ENCODE measurements at places on chromosomes 2 and 18.
A peak's percentile ranks its signal among the peaks of the same experiment; 100 is the strongest.

DNA sequence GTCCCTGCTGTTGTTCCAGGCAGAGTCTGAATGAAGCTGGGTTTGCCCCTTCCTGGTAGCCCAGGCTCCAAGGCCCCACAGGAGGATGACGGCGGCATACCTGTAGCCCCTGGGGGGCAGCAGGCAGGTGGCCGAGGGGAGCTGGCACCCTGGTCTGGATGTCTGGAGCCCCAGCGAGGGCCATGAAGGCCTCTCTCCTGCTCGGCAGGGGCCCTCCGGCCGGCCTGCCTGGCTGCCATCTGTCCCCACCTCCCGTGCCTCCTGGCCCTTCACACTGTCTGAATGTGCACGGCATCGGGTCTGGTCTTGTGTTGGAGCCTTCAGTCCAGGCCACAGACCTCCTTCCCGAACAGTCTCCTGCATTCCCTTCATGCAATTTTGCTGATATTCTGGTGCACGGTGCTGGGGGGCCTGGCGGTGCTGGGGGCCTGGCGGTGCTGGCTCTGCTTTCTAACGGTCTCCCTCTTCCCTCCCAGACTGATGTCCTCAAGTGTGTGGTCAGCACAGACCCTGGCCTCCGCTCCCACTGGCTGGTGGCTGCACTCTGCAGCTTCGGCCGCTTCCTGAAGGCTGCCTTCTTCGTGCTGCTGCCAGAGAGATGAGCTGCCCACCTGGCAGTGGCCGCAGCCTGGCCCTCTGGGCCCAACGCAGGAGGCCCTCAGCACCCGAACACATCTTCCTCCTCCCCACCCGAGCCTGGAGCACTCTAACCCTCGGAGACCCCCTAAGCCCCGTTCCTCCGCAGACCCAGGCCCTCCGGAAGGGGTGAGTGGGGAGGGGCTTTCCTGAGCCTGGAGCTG is 13.5 kb downstream of the BOK start:
- DNase-seq: no peak

GRCh38 chr2:216659276-216659675 is 26.1 kb downstream of the IGFBP2 start:
- no peak for DNase-seq

- no peak for DNase-seq
These were observed 105.9 kb upstream of the NYAP2 start for GRCh38 chr2:225293638-225294037.

DNA sequence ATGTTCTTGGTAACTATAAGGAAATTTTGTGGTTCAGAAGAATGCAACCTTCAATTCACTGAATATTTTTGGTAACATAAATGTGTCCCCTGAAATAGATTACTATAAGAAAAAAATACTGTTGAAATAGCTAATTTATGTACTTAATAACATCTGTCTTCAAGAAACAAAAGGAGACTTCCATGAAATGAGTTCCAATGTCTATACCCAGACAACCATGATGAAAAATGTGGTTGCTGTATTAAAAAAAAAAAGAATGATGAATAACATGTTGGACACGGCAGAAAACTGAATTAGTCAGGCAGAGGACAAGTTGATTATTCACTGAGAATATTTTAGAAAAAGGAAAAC is 98.5 kb downstream of the TACR1 start:
- DNase-seq: no peak

DNA sequence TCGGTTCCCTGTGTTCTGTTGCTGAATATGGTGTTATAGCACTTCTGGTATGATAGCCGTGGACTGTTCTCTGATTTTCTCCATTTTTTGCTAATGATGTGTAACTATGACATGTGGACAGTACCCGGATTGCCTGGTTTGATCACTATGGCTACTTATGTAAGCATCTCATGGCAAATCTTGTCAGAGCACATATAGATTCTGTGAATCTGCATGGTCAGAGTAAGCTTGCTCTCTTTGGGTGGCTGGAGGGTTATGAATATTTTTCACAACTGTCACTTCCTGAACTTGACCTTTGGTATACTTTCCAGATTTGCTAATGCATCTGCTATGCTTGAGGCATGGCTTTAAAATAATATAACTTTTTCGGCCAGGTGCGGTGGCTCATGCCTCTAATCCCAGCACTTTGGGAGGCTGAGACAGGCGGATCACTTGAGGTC is 36.8 kb upstream of the ATP8B1 start:
- no peak for DNase-seq

- DNase-seq: no peak
These were observed 420 bp downstream of the PIGN start for GRCh38 chr18:62186499-62186773.

- no peak for DNase-seq
These were observed 12.3 kb upstream of the TNFRSF11A start for GRCh38 chr18:62312851-62313250.

DNA sequence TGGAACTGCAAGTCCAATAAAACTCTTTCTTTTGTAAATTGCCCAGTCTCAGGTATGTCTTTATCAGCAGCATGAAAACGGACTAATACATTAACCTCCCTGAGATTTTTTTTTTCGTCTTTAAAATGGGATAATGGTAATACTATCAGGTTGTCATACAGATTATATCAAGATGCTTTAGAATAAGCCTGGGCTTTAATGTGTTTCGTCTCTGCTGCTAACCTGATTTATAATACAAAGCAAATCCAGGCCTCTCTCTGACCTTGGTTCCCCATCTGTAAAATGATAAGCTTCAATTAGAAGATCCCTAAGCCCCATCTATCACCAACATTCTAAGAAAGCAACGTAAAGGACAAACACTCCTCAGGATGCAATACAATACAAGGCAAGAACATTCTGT is 283.5 kb downstream of the LRATD1 start:
- no peak for DNase-seq

DNA sequence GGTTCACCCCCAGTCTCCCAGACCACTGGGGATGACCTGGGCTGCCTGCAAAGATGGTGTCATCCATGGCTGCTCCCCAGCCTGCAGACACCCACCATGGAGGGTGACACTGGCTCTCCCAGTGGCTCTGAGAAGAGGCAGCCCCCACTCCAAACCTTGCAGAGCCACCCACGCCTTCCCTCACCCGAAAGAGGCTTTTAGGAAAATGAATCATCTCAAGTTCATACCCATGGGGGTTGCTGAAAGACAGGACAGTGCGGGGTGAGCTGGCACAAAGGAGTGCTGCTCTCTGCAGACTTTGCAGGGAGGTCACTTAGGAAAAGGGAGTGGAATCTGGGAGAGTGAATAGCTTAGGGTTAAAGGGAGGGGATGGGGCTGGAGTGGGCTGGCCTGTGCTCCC is 36.4 kb downstream of the MPHOSPH10 start:
- DNase-seq: no peak

GRCh38 chr2:221532641-221533040 is 39.5 kb downstream of the EPHA4 start:
- DNase-seq: no peak

GRCh38 chr18:36420826-36421225 is 123.3 kb downstream of the FHOD3 start:
- no peak for DNase-seq

- no peak for DNase-seq
These were observed 237.4 kb upstream of the VRK2 start for GRCh38 chr2:57809230-57809629.

DNA sequence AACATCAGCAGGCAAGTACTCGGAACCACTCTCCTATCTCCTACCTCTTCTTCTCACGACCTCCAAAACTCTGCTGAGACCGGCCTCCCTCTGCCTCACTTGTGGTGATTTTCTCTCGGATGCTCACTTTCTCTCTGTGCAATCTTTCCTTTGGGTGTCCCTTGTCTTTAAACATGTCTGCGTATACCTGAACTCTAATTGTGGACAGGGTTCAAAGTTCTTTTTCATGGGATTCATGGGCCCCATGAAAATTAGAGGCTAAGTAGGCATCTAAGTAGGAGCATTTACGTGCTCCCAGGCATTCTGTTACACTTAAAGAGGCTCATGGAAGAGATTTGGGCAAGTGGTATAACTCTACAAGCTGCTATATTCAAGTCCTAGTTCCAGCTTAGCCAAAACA is 2.1 kb upstream of the PPP1CB start:
- no peak for DNase-seq

DNA sequence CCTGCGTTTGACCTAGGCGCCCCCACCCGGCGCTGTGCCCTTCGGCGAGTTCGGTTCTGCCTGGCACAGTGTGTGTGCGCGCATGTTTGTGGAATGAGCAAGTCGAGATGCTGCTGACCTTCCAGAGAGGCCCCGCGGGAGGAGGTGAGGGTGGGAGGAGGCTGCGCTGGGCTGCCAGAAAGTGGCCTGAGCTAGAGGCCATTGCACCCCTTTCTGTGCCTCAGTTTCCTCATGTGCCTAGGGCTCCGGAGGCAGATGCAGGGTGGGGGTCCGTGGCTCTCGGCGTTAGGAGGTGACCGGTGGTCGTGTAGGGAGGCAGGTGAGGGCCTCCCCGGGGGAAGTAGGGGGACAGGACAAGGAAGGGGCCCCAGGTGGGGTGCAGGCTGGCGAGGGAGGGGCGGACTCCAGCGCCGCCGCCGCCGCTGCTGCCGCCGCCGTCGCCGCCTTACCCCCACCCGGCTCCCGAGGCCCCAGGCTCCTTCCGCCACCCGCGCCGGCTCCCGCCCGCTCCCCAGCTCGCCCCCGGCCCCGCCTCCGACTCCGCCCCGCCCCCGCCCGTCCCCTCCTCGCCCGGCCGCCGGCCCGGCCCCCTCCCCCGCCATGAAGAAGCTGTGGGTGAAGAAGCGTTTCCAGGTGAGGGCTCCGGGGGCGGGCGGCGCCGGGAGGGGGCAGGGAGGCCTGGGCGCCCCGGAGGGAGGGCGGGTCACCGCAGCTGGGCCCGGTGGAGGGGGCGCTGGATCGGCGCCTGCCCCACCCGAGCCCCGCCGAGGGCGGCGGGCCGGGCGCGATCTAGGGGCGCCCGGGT is 7.0 kb downstream of the SPEG start:
- DNase-seq: no peak

- DNase-seq: no peak
These were observed 55.6 kb upstream of the FAM124B start for GRCh38 chr2:224457408-224458096.

- DNase-seq: no peak
These were observed 93.9 kb downstream of the CTIF start for GRCh38 chr18:48632676-48633257.

DNA sequence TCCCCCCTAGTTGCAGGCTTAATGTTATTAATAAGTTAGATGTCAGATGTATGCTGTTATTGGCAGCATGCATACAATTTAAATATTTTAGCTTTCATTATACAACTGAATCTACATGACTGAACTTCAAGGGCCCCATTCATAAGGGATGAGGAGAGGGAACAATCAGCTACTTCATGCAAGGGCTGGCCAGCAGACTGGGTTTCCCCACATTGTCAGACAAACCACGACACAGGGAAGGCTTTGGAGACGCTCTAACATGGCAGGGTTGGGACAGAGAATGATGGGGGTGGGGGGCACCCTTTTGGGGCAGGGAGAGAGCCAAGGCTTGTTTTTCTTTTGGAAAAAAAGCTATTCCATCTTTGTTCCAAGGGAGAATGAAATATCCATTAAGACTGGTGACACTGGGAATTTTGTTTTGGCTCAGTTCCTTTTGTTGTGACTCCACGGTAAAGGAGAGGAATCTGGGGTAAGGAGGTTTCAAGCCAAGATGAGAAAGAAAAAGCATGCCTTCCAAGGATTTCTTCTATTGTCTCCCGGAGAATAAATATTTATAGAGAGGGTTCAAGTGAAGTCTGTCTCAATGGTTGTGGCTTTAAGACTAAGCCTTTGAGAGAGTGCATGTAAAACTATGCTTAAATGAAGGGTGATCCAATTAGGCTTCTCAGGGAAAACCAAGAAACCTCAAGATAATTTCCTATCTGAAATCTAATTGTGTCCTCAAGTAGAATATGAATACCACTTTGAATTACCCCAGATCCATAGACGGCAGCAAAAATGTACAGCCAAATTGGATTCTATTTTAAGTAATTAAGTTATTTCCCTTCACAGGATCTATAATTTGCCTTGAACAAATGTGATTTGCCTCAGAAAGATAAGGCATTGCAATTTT is 5.4 kb downstream of the CXCR4 start:
- no peak for DNase-seq

- DNase-seq: peak; percentile 17
These were observed 267.7 kb downstream of the PRKCE start for GRCh38 chr2:45919160-45919650.

DNA sequence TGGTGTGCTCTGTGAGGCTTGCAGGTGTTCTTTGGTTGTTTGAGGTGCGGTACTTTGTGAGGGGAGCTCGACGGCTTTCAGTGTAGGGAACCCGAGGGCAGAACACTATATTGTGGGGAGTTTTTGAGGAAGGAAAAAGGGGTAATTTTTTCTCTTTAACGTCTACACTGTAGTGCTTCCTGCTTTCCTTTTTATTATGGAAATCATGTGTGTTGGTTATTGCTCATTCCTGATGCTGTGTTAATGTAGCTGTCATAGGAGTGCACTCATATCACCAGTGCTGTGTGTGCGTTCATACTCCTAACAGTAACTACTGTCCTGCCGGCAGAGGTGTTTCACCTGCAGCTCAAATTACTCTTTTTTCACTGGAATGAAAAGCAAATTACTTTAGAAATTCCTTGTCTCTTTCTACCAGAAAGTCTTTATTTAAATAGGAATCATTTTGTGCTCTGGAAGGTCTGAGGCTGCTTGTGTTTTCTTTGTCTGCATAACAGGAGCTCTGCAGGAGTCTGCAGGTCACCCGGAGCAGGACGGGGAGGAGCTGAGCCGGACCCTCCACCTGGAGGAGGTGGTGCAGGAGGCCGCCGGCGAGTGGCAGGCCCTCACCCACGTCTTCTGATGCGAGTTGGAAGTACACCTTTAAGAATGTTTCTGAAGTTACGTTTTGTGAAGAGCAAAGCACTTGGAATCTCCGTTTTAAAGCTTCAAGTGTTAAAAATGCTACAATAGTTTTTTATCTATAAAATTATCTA is 145.5 kb downstream of the ZNF236 start:
- DNase-seq: no peak

DNA sequence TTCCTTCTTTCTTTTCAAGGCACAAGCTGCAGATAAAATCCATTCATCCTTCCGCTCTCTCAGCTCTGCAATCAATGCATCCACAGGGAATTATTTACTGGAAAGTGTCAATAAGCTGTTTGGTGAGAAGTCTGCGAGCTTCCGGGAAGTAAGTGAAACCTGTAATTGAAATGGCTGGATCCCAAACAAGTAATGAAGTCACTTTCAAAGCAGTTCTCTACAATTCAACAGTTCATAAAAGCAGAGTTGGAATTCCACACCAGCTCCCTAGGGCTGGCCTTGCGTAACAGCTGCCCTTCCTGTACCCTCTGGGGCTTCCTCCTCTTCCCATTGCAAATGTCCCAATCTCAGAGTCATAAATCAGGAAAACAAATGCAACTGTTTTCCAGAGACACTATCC is 9.6 kb downstream of the SERPINB2 start:
- no peak for DNase-seq

Data from stimulated activated naive B cell treated with anti-CD40 and anti-IgM and Interleukin-4, amounts not matched to agents 10 μg/mL and 1 μg/mL and 100 μg/mL, for 72 hours (primary cell).